Inflammatory macrophage treated with lipopolysaccharide for 4 hours (primary cell): ENCODE measurements at places on chromosomes 1 and 21.

GRCh38 chr1:59195151-59195550 lies 101.7 kb upstream of the FGGY start:
- no peak for DNase-seq

GRCh38 chr1:110645821-110646735 lies 28.7 kb downstream of the KCNA3 start:
- peak; percentile 99 for DNase-seq

GRCh38 chr1:12340544-12340930 lies 110.7 kb downstream of the VPS13D start:
- no peak for DNase-seq

GRCh38 chr1:44059664-44060355 lies 28.5 kb upstream of the SLC6A9 start:
- DNase-seq = no peak

DNA sequence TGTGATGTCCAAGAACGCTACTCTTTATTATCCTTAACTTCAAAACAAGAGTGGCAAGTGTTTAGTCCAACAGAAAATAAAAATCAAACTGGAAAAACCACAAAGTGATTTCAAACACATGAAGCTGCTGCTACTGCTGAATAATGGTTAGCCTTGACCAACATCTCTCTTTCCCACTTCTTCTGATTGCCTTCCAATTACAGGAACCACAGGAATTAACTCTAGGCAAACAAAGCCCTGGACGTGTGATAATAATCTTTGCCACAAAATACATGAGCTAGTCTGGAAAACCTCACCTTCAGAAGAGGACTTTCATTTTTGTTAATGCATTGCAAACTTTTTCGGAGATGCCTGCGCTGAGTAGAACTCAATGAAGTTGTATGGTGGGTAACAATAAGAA lies 48.6 kb upstream of the COL11A1 start:
- no peak for DNase-seq

GRCh38 chr1:110198746-110199145 lies 11.4 kb upstream of the KCNC4 start:
- DNase-seq = no peak

- DNase-seq = no peak
Measured at GRCh38 chr1:209319057-209319432, 264.5 kb upstream of the CAMK1G start.

DNA sequence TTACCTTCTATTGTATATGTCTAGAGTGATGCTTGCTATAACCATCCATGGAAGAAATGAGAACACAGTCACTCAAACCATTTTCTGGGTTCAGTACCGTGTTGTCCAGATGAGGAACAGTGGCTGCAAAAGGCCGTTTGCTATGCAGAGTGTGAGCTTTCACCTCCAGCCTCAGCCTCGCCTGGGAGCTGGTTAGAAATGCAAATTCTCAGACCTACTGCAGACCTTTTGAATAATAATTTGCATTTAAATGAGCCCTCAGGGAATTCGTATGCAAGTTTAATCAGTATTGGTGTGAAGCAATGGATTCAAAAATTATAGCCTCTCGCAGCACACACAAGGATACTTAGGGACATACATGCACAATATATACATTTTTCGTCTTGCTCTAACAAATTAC lies 24.1 kb downstream of the KCNJ15 start:
- no peak for DNase-seq

DNA sequence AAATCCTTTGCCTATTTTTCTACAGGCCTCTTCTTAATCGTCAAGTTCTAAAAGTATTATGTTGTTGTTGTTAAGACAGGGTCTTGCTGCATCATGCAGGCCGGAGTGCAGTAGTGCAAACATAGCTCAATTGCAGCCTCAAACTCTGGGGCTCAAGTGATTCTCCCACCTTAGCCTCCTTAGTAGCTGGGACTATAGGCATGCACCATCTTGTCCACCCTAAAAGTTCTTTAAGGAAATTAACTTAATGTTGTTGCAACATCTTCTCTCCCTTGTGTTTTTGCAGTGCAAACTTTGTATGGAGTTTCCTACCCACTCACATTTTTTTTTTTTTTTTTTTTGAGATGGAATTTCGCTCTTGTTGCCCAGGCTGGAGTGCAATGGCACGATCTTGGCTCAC lies 4.1 kb upstream of the VHLL start:
- DNase-seq = no peak

- peak; percentile 16 for DNase-seq
Measured at GRCh38 chr1:33111965-33112364, 31.0 kb downstream of the AZIN2 start.

DNA sequence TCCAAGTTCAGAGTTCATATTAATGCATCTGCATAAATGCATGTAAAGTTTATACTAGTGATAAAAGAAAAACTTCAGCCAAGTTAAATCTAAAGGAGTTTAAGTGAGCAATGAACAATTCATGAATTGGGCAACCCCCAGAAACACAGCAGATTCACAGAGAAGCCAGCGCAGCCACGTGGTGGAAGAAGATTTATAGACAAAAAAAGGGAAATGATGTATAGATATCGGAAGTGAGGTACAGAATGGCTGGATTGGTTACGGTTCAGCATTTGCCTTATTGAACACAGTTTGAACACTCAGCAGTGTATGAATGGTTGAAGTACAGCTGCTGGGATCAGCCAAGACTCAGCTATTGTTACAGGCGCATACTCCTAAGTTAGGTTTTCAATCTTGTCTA lies 5.7 kb downstream of the AK5 start:
- peak; percentile 22 for DNase-seq

- peak; percentile 13 for DNase-seq
Measured at GRCh38 chr1:164720440-164721227, 161.7 kb downstream of the PBX1 start.

DNA sequence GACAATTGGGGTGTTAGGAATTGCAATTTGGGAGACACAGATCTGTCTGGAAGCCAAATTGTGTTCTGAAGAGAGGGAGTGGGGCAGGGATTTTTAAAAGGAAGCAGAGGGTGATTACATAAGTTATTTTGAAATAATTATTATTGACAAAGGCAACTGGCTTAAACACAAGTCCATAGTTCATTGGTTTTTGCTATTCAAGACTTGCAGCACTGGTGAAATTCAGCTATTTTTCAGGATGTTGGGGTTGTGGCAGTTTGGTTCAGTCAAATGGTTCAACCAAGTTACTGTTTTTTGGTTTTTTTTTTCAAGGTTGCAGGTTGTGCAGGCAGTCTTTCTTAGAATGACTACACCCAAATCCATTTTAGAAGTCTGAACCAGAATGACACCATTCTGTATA lies 300.0 kb upstream of the DEPDC1 start:
- DNase-seq = no peak

DNA sequence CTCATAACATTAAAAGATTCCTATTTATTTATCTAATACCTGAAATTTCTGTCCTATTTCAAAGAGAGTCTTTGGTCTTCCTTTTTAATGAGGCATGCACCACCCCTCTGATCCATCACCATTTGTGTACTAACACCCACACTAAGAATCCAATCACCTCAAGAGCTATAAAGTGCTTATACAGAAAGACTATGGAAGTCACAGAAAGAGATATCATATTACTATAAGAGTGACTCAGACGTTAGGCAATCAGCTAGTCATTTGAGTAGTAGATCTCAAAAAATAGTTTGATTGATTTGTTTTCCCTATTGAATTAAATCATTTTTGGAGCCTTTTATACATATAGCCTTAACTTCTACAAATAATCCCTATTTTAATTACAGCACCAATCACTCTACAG lies 46.1 kb downstream of the NME7 start:
- peak; percentile 6 for DNase-seq

- peak; percentile 50 for DNase-seq
Measured at GRCh38 chr1:229229137-229229720, 41.7 kb upstream of the RAB4A start.

GRCh38 chr1:226825037-226825745 lies 45.2 kb upstream of the PSEN2 start:
- DNase-seq = no peak

DNA sequence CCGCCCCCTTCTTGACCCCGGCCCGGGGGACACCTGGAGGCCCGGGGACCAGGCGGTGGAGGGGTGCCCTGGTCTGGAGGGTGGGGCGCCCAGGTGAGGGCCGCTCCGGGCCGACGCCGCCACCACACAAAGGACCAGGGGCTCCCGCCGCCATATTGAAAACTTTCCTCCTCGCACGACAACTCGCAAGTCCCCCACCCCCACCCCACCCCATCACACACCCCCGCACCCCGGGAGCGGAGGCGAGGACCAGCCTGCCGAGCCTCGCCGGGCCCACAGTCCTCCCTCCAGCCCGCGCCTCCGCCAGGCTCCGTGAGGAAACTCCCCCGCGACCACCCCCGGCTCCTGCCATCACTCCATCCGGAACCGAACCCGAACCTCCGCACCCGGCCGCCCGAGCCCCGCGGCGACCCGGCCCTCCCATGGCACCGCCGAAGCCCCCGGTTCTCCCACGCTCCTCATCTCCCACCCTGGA lies 733 bp downstream of the KDM5B start:
- DNase-seq = no peak

DNA sequence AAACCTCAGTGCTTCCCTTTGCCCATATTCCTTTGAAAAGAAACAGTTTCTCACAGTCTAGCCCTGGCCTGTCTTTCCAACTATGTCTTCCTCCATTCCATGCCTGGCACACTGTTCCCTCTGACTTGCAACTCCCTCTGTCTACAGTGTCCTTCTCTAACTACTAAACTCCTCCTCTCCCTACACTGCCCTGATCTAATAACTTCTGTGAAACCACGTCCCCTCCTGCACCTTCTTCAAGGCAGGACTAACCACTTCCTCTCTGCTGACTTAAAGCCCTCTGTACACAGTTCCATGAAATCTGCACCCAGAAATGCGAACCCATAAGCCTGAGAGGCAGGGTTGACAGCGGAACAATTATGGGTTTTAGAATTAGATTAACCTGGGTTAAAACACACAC lies 62.2 kb upstream of the ATP1B1 start:
- peak; percentile 66 for DNase-seq

DNA sequence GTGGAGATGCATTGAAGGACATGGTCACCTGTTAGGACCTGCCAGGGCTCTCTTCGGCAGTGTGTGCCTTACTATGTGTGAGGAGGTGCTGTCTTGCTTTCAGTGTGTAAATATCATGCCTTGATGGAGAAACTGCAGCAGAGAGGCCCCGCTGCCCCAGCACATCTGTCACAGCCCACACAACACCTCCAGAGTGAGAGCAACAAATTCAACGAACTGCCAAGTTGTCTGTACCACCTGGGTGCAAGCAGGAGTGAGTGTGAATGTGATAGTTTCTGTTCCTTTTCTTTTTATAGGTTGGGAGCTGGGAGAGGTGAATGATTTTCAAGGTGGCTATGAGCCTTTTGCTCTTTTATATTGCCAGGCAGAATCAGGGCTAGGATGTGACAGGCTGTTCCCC lies 114.6 kb upstream of the KIAA0040 start:
- no peak for DNase-seq

DNA sequence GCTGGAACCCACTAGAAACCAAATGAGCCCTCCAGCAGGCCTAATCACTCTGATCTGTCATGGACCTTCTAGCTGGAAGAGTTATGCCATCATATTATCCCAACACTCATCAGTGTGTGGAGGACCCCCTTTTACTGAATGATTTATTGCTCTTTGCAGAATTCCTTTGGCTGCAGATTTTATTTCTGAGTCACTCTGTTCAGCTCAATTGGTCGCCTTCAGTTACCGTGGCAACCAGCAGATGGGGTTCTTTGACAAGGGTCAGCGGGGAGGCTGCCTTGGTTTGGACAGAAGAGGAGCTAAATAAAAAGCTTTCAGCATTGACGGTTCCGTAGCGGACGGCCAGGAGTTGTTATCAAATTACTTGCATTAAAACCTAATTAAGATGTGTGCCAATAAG lies 220.1 kb downstream of the SDCCAG8 start:
- DNase-seq = no peak

DNA sequence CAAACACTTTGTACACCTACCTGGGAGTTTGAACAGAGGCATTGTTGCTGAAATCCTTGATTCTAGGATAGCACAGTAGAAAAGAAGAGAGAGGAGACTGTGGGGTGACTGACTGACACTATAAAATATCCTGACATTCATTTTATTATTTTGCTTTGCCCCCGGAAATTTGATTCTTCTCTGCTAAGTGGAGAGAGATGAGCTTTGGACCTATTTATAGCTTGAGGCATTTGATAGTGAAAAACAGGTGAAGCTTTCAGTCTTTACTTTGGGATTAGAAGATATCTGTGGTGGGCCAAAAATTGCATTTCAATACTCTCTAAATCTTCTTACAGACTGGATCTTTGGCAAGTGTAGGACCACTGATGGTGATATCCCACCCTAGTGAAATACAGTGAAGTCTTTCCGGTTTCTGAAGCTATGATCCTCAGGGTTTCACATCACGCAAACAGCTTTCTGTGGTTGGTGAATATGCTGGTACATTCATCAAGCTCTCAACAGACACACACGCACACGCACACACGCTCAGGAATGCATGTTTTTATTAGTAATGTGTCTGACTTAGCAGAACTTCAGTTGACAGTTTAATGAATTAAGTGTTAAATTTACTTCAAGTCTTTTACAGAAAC lies at the start of gene AMPD1:
Gene AMPD1 (minus strand): TSS at position 117 of the 629 bp plus-strand sequence. CDS start 75 bp downstream, at position 42.
- no peak for DNase-seq

DNA sequence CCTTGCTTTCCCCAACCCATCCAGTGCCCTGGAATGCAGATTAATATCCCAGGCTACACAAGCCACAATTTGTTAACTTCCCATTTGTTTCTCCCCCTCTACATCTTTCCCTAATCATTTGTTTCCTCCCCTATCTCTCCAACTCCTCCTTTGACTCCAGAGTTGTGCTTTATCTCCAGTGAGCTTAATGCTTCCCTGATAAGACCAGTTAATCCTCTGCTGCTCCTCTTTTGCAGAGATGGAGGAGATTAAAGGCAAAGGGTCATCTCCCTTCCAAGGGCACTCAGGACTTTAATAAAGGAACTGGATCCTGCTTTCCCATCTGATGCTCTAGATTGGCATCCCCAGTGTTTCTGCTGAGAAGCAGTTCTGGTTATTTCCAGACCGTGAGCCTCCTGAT lies 7.1 kb downstream of the FAM78B start:
- no peak for DNase-seq

DNA sequence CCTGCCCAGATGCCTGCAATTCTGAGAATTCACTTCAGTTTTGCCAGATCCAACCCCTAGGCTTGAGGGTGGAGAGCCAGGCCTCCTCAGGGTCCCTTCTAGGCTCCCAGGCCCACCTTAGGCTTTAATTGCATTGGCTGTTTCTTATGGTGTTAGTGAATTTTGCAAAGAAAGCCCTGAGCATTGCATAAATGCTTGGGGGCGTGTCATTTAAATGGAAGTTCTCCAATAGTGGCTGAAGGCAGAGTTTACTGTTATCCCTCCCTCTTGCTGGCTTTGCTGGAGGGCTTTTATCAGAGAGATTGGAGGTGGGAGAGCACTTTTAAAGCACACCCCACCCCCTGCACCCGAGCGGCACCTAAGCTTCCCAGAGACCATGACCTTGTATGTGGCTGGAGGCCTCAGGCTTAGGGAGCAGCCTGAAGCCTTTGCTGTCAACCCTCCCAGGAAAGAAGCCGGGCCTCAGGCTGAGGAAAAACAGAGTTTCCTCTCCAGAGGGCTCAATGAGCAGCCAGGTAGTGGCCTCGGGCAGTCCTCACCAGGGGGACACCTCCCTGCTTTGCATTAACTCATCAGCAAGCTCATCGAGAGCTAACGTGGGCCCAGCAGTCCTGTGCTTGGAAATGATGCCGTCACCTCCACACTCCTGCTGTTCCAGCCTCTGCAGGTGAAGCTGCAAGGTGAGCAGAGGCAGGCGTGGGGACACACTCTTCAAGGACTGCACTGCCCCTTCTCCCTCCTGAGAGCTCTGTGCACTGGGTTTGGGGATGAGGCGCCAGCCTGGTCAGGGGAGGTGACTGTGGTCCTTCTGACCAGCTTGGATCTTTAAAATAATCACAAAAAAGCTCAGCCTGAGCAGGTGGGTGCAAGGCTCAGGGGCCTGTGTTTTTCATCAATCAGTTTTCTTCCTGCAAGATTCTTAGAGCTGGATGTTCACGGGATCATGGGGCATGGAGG lies 58.0 kb downstream of the STUM start:
- no peak for DNase-seq
